Skeletal muscle tissue (tissue), 5 donors: ENCODE measurements at places on chromosomes 11 and 22. TPM values are rescaled to one million over a fixed set of nuclear protein-coding genes. Genes with fewer than 3 reads are reported as not detected.

LRRC4C gene
- 2.1 TPM for total RNA-seq

INTS4 gene
- total RNA-seq = 40.7 TPM

SEC14L2 gene
- 2.1 TPM for total RNA-seq

OR8H1 gene
- total RNA-seq = not detected

NCF4 gene
- 6.8 TPM for total RNA-seq

HIKESHI gene
- 59.0 TPM for total RNA-seq

VSIG10L2 gene
- not detected for total RNA-seq

DMC1 gene
- total RNA-seq = 3.7 TPM
